ENCODE measurements at places on chromosomes 4 and X. TPM values are rescaled to one million over a fixed set of nuclear protein-coding genes. Genes with fewer than 3 reads are reported as not detected.

Gene SHROOM3
- not detected for total RNA-seq

Gene ZNF141
- total RNA-seq = 32.3 TPM

Gene TLR3
- total RNA-seq = 0.40 TPM

Gene MAGEB10
- not detected for total RNA-seq

Gene VSIG1
- total RNA-seq = 13.5 TPM

Gene NALF2
- total RNA-seq = 1.8 TPM

Gene FGB
- total RNA-seq = not detected

Gene CXorf65
- 37.7 TPM for total RNA-seq

Gene GPR143
- total RNA-seq = not detected

Gene CENPVL3
- total RNA-seq = not detected

Gene IGFBP7
- total RNA-seq = 0.31 TPM

Gene GRK4
- total RNA-seq = 3.3 TPM

Gene TBL1X
- total RNA-seq = 22.9 TPM

Gene PDHA1
- total RNA-seq = 123 TPM

Gene TLR6
- total RNA-seq = 6.6 TPM

Gene C1GALT1C1
- total RNA-seq = 30.2 TPM

Gene AADAT
- not detected for total RNA-seq

Gene PCGF3
- 54.1 TPM for total RNA-seq

Gene GYPB
- total RNA-seq = not detected

Gene HTN3
- not detected for total RNA-seq

Gene SLITRK4
- not detected for total RNA-seq

Gene RASL11B
- 0.23 TPM for total RNA-seq

Gene XK
- total RNA-seq = not detected

Gene CTAG1B
- total RNA-seq = not detected

Gene FGFR3
- 1.4 TPM for total RNA-seq

Gene RGN
- not detected for total RNA-seq

Gene SH3D19
- not detected for total RNA-seq

Gene C4orf46
- total RNA-seq = 13.7 TPM

Gene ADGRG4
- total RNA-seq = not detected

Gene HS3ST1
- not detected for total RNA-seq

Gene MAGEA3
- not detected for total RNA-seq

Gene SERPINA7
- total RNA-seq = not detected

Gene TSC22D3
- 59.2 TPM for total RNA-seq

Gene USP17L29
- total RNA-seq = not detected

Gene ARR3
- not detected for total RNA-seq

Gene GBA3
- not detected for total RNA-seq

Gene HSFX3
- not detected for total RNA-seq

Gene KIT
- total RNA-seq = not detected

Gene BMP2K
- total RNA-seq = 24.1 TPM

Gene EMCN
- not detected for total RNA-seq

Gene GLRB
- not detected for total RNA-seq

Gene UGT2B7
- not detected for total RNA-seq

Gene TMSB15A
- 1.1 TPM for total RNA-seq

Gene SLC10A4
- total RNA-seq = not detected

Gene TRAM1L1
- total RNA-seq = not detected

Gene ZCCHC4
- total RNA-seq = 10.5 TPM

Gene POU3F4
- total RNA-seq = not detected

Gene PPID
- total RNA-seq = 31.6 TPM

Gene SLC10A6
- total RNA-seq = not detected

Gene HTRA3
- total RNA-seq = not detected

Gene CTSO
- total RNA-seq = 6.1 TPM

Gene FHDC1
- 0.12 TPM for total RNA-seq
